Fibroblast of lung (primary cell): ENCODE measurements at places on chromosomes 13 and 19. TPM values are rescaled to one million over a fixed set of nuclear protein-coding genes. Genes with fewer than 3 reads are reported as not detected.
A peak's percentile ranks its signal among the peaks of the same experiment; 100 is the strongest.

- peak overlapping the region; percentile 28 for H3K4me3 ChIP-seq
- no peak for DNase-seq
- no peaks in the 10 kb centered on the region for H3K4me1 ChIP-seq
- H3K27me3 ChIP-seq = peaks cover 31% of the 10 kb centered on the region
- H3K27ac ChIP-seq = no peak overlapping the region
- H3K36me3 ChIP-seq = no peaks in the 10 kb centered on the region
Observed at GRCh38 chr19:55353356-55353802, 1.1 kb downstream of the COX6B2 start.

CGB5 gene
- total RNA-seq = not detected in 2 replicates

ZNF726 gene
- total RNA-seq = 0.51 and 3.5 TPM in 2 replicates

- no peak overlapping the region for H3K4me3 ChIP-seq
- H3K27ac ChIP-seq = no peak overlapping the region
- no peaks in the 10 kb centered on the region for H3K36me3 ChIP-seq
- no peaks in the 10 kb centered on the region for H3K27me3 ChIP-seq
- H3K4me1 ChIP-seq = no peaks in the 10 kb centered on the region
- no peak for DNase-seq
Observed at GRCh38 chr13:94031609-94032008, 447.9 kb downstream of the DCT start.

DNA sequence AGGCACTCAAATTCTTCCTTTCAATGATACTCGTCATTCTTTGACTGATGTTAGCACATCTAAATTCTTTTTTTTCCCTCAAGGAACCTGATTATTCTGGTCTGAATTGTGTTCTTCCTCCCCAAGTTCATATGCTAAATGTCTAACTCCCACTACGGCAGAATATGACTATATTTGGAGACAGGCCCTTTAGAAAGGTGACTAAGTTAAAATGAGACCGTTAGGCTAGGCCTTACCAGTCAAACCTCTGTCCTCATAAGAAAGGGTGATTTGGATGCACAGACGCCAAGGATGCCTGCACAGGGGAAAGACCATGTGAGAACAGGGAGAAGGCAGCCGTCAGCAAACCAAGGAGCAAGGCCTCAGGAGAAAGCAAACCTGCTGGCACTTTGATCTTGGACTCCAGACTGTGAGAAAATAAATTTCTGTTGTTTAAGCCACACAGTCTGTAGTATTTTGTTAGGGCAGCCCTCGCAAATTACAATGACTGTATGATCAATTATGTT, 13.1 kb upstream of the FOXO1 start:
- DNase-seq = no peak
- H3K27ac ChIP-seq = no peak overlapping the region
- H3K27me3 ChIP-seq = no peaks in the 10 kb centered on the region
- no peaks in the 10 kb centered on the region for H3K4me1 ChIP-seq

- H3K27me3 ChIP-seq = no peaks in the 10 kb centered on the region
- peaks cover 10% of the 10 kb centered on the region for H3K4me1 ChIP-seq
- H3K36me3 ChIP-seq = peaks cover 4% of the 10 kb centered on the region
- H3K27ac ChIP-seq = no peak overlapping the region
Observed at GRCh38 chr19:49874503-49875157, 2.5 kb downstream of the AKT1S1 start.

- no peaks in the 10 kb centered on the region for H3K4me1 ChIP-seq
- no peak overlapping the region for H3K4me3 ChIP-seq
- no peak overlapping the region for H3K27ac ChIP-seq
Observed at GRCh38 chr13:67094952-67095351, 135.2 kb downstream of the PCDH9 start.

- H3K36me3 ChIP-seq = no peaks in the 10 kb centered on the region
- H3K27me3 ChIP-seq = no peaks in the 10 kb centered on the region
- DNase-seq = no peak
Observed at GRCh38 chr13:60645676-60646075, 248.7 kb downstream of the TDRD3 start.

- DNase-seq = no peak
- no peak overlapping the region for H3K27ac ChIP-seq
- H3K36me3 ChIP-seq = peaks cover under 1% of the 10 kb centered on the region
- no peak overlapping the region for H3K4me3 ChIP-seq
- no peaks in the 10 kb centered on the region for H3K4me1 ChIP-seq
Observed at GRCh38 chr13:37047032-37047431, 12.5 kb downstream of the SUPT20H start.

DNA sequence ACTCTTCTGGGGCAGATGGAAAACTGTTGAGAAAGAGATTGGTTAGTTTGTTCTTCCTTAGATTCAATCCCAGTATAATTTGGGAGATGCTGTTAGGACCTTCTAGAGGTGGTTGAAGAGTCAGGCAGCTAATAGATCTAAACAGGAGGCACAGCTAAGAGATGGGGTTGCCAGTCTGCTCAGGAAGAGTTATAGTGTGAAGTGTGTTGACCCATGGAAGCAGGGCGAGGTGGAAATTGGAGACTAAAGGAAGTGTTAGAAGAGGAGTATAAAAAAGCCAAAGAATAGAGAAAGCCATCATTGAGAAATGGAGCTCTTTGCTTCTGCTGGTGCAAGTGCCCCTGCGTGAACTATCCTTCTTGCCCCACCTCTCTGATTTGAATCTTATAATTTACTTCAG, 3.8 kb upstream of the OXGR1 start:
- no peak overlapping the region for H3K4me3 ChIP-seq
- peaks cover 15% of the 10 kb centered on the region for H3K27me3 ChIP-seq
- H3K4me1 ChIP-seq = no peaks in the 10 kb centered on the region
- H3K27ac ChIP-seq = no peak overlapping the region
- H3K36me3 ChIP-seq = no peaks in the 10 kb centered on the region

GRCh38 chr19:49588365-49589122, 2.4 kb upstream of the PRR12 start:
- no peaks in the 10 kb centered on the region for H3K36me3 ChIP-seq
- DNase-seq = no peak
- peaks cover 4% of the 10 kb centered on the region for H3K4me1 ChIP-seq

PLIN3 gene
- total RNA-seq = 157 and 191 TPM in 2 replicates

DNA sequence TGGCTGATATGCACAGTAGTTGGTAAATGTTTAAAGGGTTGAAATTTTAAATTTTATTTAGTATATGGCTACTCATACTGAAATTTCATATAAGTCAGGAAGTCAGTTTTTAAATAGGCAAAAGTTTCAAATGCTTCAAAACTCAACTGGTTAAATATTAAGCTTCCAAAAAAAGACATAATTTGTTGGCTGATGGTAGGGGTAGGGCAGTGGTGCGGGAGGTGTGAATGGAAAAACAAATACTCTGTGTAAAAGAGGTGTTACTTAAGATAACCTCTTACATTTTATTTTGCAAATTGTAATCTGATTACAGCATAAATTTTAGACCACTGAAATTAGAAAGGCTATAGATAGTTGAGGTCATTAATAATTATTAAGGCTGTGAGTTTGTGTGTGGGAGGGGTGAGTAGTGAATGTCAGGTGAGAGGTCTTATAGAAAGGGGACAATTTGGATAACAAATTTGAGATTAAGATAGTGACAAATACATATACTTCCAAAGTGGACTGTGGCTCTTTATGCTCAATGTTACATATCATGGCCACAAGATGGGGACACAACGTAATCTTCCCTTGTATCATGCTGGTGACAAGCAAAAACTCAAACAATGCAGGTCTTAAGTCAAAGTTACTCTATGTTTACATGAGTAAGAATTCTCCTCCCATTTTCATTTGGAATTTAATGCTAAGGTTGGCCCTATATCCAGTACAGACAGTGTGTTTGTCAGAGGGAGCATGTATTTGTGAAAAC, 36.6 kb upstream of the OXGR1 start:
- DNase-seq = peak; percentile 76
- peaks cover 2% of the 10 kb centered on the region for H3K4me1 ChIP-seq
- H3K4me3 ChIP-seq = no peak overlapping the region
- no peaks in the 10 kb centered on the region for H3K27me3 ChIP-seq
- H3K36me3 ChIP-seq = no peaks in the 10 kb centered on the region

GRCh38 chr19:2514981-2515518, 39.1 kb downstream of the GADD45B start:
- no peak overlapping the region for H3K4me3 ChIP-seq
- H3K36me3 ChIP-seq = no peaks in the 10 kb centered on the region
- H3K27ac ChIP-seq = no peak overlapping the region
- no peaks in the 10 kb centered on the region for H3K4me1 ChIP-seq

- no peaks in the 10 kb centered on the region for H3K36me3 ChIP-seq
- H3K4me1 ChIP-seq = peaks cover 36% of the 10 kb centered on the region
- DNase-seq = no peak
- no peak overlapping the region for H3K4me3 ChIP-seq
Observed at GRCh38 chr19:13848798-13849676, 27.9 kb upstream of the NANOS3 start.

- H3K27ac ChIP-seq = no peak overlapping the region
- H3K4me3 ChIP-seq = no peak overlapping the region
- no peak for DNase-seq
- peaks cover 2% of the 10 kb centered on the region for H3K4me1 ChIP-seq
- H3K36me3 ChIP-seq = peaks cover 18% of the 10 kb centered on the region
Observed at GRCh38 chr19:55649268-55650125, 1.5 kb downstream of the CCDC106 start.

- no peak for DNase-seq
- H3K36me3 ChIP-seq = peaks cover 72% of the 10 kb centered on the region
- no peaks in the 10 kb centered on the region for H3K27me3 ChIP-seq
- no peak overlapping the region for H3K4me3 ChIP-seq
- peaks cover 53% of the 10 kb centered on the region for H3K4me1 ChIP-seq
Observed at GRCh38 chr19:38709671-38710415, 34.4 kb downstream of the CAPN12 start.
